HuH-7 (cell line): ENCODE measurements at places on chromosomes 12 and 14.

DNA sequence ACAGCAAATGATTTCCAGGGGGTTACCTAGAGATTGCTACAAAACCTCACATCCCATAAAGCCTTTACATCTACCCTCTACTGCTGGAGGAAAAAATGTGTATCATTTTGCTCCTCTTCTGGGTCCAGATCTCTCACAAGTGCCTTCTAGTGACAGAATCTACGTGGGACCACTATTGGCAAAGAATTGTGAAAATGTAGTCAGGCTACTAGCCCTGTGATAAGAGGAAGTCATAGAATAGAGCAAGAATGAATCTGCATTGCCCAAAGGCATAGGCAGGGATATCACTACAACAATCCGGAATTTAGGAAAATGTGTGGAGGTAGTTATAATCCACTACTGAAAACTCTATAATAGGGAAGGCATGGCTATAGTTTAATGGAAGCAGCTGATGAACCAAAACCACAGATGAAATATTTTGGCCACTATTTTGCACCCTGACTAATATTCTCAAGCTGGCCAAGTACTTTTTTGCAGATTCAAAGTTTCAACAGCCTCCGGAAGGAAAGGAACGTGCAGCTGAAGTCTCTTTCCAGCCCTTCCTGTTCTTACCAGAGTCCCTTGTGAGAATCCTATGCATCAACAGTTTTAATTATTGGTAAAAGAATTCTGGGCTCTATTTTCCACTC, 176.8 kb downstream of the PHLDA1 start:
- DNase-seq: no peak

GRCh38 chr12:92810370-92810769, 107.6 kb downstream of the PLEKHG7 start:
- DNase-seq: no peak

DNA sequence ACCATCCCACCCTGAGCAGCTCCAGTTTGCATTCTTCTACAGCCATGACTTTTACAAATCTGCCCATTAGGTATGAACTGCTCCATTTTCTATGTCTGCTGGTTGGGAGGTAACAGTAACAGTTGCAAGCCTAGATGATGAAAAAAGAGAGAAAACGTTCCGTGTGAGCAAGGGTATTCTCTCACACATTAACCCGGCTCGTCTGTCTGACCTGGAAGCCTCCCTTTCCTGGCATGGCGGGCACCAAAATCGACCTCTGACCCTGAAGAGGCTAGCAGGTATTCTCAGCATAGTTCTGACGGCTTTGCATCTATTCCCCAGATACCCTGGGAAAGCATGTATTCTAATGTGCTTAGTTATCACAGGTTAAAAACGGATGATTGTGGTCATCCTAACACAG, 31.8 kb downstream of the APPL2 start:
- DNase-seq: no peak

DNA sequence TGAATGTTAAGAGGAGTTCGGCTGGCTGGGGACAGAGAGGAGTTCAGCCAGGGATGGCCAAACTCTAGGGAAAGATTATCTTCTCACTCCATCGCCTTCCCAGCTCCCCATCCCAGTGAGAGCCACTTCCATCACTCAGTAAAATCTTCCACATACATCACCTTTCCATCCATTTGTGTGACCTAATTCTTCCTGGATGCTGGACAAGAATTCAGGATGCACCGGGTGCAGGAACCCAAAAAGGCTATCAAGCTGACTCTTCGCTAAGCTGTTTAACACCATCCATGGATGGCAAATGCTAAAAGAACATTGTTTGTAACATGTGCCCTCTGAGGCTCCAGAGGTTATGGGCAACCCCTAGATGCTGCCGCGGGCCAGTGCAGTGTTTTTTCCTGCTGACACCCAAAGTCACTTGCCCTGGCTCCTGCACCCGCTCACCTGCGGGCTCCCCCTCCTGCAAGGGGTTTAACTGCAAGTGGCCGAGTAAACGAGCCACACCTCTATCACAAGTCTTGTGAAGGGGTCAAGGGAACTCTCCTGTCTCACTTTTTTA, 216.0 kb upstream of the NPAS3 start:
- DNase-seq: no peak

DNA sequence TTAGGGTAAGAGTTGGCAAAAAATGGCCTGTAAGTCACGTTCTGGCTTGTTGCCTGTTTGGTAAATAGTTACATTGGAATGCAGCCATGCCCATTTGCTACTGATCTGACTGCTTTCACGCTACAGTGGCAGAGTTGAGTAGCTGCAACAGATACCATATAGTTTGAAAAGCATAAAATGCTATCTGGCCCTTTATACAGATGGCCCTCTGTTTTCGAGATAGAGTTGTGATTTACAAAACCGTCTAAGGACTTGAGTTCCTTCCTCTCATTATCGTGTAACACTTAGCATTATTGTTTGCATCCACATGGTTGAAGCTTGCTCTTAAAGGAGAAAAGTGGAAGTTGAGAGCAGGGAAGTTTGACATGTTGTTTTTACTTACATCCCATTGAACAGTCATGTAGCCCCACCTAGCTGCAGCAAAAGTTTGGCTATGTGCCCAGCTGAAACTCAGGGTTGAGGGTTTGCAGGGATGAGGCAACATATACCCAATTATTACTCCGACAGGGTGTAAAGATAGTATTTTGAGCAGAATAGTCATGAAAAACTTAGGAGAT, 11.3 kb upstream of the SCFD1 start:
- DNase-seq: peak; percentile 71

DNA sequence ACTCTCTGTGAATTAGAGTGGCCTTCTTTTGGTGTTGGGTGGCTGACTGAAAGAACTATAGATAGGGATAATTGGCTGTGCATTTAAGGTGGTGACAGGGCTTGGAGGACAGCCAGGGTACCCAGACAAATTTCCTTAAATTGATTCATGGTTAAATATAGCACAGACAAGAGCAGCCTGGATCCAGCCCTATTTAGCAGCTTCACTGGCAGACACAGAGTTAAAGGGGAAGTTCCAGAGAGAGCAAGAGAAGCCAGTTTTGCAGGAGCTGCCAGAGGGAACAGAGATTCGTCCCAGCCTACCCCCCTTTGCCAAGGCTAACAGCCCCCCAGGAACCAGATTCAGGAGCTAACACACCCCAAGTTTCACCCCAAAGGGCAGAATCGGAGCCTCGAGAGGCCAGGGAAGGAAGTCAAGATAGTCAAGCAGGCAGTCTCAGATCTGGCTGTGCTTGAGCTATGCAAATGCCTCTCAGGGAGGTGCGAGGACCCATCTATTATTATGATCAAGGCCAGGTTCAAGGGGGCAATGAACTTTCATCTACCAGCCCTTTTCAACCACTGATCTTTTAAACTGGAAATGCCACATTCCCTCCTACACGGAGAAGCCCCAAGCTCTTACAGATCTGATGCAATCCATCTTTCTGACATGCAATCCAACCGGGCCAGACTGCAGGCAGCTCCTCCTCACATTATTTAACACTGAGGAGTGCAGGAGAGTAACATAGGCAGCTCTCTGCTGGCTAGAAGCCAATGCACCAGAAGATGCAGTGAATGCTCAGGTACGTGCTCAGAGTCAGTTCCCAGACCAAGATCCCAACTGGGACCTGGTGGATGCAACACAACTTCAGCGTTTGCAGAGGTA, 58.2 kb downstream of the DHRS2 start:
- DNase-seq: no peak

DNA sequence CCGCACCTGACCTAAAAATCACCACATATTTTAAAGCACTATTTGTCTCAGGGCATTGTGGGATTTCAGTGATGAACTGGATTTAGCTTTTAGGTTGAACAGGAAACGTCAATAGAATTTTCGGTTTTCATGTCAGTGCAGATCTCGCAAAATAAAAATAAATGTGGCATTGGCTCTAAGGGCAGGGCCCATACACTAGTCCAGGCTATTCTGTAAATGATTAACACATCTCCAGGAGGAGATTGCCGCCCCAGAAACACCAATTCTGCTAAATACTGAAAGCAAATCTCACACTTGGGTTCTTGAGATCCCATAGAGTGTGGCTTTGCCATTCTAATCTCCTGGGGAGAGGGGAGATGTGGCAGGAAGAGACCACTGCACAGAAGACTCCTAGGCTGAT, 1494.0 kb upstream of the TMEM132C start:
- no peak for DNase-seq

- no peak for DNase-seq
Observed at GRCh38 chr12:97609957-97610356, 147.4 kb downstream of the RMST start.

- no peak for DNase-seq
Observed at GRCh38 chr14:61290701-61291100, 9.6 kb upstream of the TMEM30B start.

DNA sequence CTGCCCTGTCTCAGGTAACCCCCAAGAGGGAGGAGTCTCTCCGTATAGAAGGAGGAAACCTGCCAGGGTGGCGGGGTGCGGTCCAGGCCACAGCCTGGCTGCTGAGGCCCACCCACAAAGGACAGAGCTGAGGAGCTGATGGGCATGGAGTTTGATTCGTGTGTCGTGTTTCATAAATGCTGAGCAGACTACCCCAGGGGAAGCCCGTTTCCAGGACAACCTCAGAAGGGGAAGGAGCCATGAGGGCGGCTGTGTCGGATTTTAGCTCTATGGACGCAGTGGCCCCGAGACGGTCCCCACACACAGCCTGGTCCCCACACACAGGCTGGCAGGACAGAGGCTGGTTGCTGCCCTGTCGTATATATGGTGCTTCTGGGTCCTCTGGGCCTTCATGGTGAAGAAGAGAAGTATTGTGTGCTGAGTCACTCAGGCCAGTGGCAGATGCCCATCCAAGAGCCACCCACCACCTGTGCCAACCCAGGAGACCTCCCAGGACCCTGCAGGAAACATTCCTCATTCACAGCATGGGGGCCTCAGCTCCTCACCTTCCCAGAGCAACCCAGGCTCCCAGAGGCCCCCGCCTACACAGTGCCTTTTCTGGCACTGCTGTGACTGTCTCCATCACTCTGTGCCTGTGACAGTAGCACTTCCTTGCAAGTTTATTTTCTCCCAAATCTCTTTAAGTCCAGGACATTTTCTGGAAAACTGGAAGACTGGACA, 63.1 kb upstream of the RIN3 start:
- no peak for DNase-seq

DNA sequence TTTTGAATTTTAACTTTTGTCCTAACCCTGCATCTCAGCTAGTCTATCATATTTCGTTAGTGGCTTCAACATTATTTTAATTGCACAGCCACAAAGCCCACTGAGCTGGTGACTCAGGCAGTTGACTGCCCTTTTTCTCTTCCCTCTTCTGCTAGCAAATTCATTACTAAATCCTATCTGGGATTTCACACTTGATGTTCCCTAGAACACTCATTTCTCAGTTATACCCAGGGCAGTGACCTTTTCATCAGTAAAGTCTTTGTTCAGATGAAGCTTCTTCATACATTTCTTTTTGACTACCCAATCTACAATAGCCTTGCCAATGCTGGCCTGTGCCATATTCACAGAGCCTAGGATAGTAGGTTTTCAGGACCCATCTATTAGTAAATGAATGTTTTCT, 107.0 kb downstream of the ATXN7L3B start:
- no peak for DNase-seq

- no peak for DNase-seq
Observed at GRCh38 chr14:48690349-48690748, 895.8 kb downstream of the RPS29 start.

DNA sequence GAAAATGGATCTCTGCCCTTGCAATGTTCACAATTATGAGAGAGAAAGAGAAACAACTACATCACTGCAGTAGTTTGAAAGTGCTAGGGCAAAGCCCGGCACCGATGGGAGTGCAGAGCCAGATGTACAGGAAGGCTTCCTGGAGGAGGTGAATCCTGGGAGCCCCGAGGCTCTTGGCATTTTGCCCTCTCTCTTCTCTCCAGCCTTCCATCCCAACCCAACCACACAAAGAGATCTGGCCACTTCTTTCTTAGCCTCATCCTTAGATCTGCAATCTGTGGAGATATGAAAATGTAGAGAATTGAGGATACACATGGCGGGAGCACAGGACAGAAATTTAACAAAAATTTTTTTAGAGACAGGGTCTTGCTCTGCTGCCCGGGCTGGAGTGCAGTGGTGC, 3.3 kb upstream of the PAPLN start:
- DNase-seq: no peak

GRCh38 chr12:127944211-127944899, 322.6 kb upstream of the TMEM132C start:
- DNase-seq: no peak

- no peak for DNase-seq
Observed at GRCh38 chr12:66189889-66190288, 875 bp downstream of the IRAK3 start.

- no peak for DNase-seq
Observed at GRCh38 chr14:61754627-61755381, 7.4 kb upstream of the SNAPC1 start.

- no peak for DNase-seq
Observed at GRCh38 chr12:58596381-58596780, 323.9 kb downstream of the LRIG3 start.
